Activated naive CD8-positive, alpha-beta T cell treated with anti-CD3 and anti-CD28 coated beads, Interleukin-2, amount 10 ng/mL, durations not matched to agents 7 days and 5 days (primary cell): ENCODE measurements at places on chromosomes 2 and 18.

- DNase-seq: peak; percentile 47
Measured at GRCh38 chr2:28621172-28622100, 125.6 kb downstream of the PLB1 start.

- DNase-seq: no peak
Measured at GRCh38 chr2:17733599-17733998, 20.0 kb downstream of the SMC6 start.

GRCh38 chr2:229230911-229231310, 40.2 kb downstream of the PID1 start:
- DNase-seq: no peak

DNA sequence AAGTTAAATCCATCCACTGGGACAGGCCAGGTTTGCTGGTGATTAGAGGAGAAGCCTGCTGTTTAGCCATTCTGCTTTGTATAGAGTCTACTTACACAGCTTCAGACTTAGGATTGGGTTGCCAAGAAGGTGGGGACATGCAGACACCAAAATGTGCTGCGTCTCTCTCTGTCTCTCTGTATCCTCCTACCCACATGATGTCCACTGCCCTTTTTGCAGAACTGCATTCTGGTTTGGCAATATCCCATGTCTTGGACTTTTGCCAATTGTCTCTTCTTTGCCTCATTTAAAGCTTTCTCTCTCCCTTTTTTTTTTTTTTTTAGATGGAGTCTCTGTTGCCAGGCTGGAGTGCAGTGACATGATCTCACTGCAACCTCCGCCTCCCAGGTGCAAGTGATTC, 261.1 kb upstream of the FN1 start:
- no peak for DNase-seq

- no peak for DNase-seq
Measured at GRCh38 chr2:70687461-70687795, 80.6 kb downstream of the ADD2 start.

- no peak for DNase-seq
Measured at GRCh38 chr2:21024722-21025389, 19.0 kb downstream of the APOB start.

- DNase-seq: no peak
Measured at GRCh38 chr2:61443342-61444041, 27.4 kb downstream of the USP34 start.

- no peak for DNase-seq
Measured at GRCh38 chr2:102033750-102034682, 42.3 kb downstream of the IL1R2 start.

DNA sequence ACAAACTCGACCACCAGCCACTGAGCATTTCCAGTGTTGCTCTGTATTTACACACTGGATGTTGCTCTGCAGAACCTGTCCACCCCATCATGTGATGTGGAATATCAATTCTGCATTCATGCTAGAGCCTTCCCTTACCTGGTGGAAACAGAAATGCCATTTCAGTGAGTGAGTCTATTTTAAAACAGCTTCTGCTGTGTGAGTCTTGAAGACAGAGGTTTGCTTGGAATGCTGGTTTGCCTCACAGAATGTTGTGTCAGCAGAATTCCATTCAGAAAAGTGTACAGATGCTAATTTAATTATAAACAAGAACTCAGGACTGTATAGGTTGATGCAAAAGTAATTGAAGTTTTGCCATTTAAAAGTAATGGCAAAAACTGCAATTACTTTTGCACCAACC, 118.3 kb downstream of the MAP3K20 start:
- DNase-seq: no peak

GRCh38 chr2:134245340-134245984, 8.4 kb upstream of the MGAT5 start:
- DNase-seq: peak; percentile 60

DNA sequence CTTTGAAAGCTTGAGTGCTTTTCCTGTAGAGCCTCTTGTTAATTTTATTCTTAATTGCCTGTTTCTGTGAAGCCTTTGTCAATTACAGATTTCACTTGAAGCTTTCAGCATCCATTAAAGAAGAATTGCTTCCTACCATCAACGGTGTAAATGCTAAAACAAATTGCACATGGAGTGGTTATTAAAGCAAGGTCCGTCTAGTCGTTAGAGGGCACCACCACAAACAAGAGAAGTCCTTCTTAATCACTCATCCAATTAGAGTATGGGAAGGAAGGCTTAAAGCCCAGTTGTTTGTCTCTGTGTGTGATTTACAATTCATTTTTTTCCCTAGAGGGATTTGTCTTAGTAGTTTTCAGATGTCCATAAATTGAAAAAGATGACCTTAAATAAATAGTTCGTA, 1.6 kb downstream of the KCNJ3 start:
- no peak for DNase-seq

- DNase-seq: no peak
Measured at GRCh38 chr2:5538772-5539171, 153.4 kb upstream of the SOX11 start.

DNA sequence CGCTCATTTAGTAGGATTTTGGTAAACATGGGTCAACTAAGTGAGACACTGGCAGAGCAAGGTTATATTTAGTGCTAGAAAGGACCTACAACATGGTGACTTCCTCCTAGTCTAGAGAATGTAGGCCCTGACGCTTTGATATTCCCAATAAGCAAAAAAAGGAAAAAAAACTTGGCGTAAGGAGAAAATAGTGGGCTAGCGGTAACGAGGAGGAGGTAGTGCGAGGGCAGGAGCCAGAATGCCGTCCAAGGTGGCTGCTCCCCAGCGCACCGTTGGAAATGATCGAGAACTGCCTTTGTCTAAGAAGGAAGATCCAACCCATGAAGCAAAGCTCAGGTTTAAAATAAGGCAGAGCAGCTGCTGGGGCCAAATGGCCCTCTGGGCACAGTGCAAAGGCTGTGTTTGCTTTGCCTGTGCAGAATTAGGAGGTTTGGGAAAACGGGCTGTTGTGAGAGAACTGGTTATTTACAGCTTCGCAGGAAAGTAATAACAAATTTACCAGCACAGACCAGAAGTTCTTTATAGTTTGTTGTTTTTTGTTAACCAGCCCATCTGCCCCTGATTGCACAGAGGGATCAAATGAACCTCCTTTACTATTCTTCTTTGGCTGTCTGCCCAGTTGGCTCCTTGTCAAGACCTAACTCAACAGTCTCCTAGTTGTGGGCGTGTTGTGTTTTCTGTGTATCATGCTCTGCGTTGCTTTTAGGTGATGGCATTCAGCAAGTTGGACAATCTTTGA, 86.6 kb downstream of the ITGB1BP1 start:
- DNase-seq: no peak

- no peak for DNase-seq
Measured at GRCh38 chr2:74558284-74559230, 4.0 kb downstream of the DOK1 start.

- no peak for DNase-seq
Measured at GRCh38 chr2:80527119-80527518, 222.6 kb upstream of the LRRTM1 start.

DNA sequence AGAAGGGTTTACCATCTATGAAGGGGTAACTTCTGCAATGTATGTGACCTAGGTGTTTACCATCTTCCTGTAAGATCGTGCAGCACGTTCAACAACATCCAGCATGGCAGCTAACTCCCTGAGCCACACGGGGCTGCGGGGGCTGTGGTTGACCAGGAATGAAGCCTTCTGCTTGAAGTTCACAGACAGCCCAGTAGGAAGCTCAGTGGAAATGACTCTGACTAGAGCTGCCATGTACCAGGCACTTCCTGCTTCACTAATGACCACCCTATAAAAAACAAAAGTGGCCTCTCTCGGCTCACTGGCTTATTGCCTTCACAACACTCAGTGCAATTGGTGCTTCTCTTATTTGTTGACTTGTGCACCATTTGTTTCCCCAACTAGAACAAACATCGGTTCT, 99.7 kb upstream of the SMAD7 start:
- no peak for DNase-seq

DNA sequence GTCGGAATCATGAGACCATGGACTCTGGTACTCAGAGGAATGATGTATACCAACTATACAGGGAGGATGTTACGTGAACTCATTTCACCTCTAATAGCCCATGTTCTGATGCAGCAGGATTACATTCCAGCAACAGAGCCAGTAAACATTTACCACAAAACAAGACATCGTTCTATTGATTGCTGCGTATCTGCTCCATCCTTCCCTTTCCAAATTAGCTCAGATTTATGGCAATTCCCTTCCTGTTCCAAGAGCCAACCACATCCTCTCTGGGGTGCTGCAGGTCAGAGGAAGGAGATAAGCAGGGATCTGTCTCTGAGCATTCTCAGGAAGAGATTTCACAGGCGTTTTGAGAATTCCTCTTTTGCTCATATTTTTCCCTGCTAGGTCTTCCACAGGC, 98.3 kb downstream of the KLF7 start:
- DNase-seq: no peak
